Activated effector memory CD4-positive, alpha-beta T cell treated with anti-CD3 and anti-CD28 coated beads, Interleukin-2, amount 50 U/mL, for 16 hours (primary cell): ENCODE measurements at places on chromosomes 11 and 22.
A peak's percentile ranks its signal among the peaks of the same experiment; 100 is the strongest.

DNA sequence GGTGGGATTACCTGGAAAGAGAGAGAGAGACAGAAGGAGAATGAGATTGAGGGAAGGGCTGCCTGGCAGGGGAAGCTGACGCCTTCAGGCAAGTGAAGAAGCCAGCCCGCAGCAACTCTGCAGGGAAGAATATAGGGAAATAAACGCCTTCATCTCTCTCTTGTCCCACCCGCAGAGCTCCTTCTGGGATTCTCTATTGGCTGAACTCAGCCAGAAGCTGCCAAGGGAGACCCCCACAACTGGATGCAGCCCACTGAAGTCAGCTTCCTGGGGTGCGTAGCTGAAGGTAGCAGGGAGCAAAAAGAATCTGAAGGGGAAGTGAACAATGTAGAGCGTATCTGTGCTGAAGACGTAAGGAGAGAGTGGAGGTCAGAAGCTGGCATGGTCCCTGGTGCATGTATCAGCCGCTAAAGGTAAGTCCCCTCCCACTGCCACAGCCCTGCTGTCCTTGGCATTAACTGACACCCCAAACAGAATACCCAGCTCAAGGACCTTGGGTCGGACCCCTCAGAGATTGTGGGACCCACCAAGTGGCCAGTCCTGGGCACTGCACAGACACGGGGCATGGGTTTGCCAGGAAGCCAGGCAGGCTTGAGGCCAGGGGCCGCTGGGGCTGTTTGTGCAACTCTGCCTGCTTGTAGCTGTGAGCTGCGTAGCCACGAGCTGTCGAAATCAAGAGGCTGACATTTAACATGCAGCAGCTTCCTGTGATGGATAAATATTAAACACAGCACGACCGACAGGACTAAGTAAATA is 469.9 kb downstream of the MN1 start:
- no peak for DNase-seq

DNA sequence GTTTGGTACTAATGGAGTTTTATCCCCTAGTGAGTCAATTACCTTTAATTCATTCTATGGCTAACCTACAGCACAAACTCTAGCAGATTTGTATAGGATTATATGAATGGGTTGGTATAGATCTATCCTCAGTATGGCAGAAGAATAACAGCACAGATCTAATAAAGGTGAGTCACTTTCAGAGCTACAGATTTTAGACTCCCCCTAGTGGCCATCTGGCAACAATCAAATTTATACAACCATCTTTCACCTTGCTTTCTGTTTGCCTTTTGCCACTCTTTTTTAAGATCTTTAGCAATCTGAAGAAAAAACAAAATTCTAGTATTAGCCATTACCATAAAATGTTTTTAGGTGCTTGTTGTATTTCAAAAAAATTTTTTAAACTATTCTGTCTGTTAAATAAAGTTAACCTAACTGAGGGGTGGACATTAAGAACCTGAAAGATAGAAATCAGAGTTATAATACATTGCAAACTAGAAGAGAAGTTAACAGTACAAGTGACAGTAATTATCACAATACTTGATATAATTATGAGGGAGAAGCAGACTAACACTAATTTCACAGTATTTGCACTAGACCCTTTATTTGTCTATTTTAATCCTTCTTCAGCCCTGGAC is 25.8 kb downstream of the DDIAS start:
- no peak for DNase-seq

GRCh38 chr22:46125816-46126765 is 24.2 kb upstream of the PPARA start:
- no peak for DNase-seq

GRCh38 chr22:50190941-50191741 is 5.4 kb downstream of the TRABD start:
- DNase-seq, result peak; percentile 89

DNA sequence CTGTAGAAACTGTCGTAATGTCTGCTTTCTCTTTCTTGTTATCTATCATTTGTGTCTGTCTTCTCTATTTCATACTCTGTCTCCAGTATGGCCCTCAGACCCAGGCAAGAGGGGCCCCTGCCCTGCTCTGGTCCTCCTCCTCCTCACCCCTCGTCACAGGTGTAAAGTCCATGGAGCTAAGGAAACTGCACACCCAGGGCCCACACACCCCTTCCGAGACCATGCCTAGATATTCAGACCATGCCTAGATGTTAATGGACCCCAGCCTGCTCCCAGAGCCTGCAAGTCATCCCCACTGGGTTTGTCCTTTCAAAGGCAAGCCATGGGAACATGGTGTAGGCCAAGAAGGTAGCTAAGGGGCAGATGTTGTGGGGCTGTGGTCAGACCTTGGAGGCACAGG is 24.1 kb upstream of the ANO1 start:
- DNase-seq, result peak; percentile 12

DNA sequence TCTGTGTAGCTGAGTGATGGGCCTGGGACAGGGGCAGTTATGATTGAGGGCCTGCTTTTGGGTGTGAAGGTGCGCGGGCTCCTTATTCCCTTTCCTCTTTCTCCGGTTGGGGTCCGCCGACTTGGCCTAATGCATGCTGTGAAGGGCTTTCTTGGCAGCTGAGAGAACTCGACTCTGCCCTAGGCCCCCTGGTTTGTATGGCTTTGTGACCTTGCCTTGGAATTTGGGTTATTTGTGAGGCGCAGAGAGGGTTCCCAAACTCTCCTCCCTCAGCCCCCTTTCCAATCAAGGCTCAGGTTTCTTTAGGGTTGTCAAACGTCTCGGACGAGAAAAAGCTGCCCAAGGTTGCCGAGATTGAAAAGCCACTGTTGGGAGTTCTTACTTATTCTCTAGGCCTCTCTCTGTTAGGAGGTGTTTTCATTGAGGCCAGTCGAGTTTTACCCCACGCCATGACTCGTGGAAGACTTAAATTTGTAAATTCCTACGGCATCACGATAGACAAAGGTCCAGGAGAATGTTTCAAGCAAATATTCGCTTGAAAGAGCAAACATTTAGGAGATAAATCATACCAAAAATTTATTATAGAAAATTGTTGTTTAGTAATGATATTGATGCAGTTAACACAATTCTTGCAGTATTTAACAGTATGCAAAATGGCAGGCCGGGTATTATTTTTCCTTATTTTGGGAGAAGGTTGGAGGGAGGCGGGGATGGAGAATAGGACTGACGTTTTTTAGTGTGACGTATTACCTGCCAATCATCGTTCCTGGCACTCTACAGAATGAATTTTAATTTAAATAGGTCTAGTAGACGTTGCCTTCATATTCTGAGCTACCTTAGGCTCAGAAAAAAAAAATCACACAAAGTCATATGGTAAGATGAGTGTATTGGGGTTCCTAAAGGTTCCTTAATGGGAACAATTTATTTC is 689 bp downstream of the PDHX start:
- DNase-seq, result no peak

DNA sequence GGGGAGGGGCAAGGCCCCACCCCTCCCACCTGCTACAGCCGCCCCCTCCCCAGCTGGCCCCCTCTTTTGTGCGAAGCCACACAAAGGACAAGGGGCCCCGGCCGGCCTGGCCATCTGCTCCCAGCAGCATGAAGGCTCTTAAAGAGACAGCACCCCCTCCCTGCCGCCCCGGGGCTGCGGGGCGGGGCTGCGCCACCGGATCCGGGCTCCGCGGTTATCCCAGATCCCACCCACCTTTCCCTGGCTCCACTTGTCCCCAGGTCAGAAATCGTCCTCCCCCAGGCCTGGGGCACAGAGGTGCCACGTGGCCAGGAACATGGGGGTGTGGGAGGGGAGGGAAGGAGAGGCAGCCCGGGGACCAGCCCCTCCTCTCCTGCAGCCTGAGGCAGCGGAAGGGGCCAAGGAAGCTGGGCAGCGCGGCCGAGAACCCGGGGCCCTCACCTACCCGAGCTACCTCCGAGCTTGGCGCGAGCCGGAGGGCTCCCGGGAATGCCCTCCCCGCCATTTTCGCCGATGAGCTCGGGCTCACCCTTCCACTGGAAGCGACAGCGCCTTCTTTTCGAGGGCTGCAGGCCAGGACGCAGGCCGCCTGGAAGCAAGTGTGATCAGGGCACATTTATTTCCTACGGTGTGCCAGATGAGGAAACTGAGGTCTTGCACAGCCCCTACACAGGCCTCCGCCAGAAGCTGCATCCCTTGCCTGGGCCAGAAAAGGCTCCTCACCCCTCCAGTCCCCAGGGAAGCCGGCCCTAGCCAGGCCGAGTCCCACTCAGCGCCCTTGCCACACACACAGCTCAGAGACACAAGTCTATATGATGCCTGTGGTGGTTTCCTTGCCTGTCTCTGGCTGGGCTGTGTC is 2.5 kb upstream of the RCOR2 start:
- no peak for DNase-seq

GRCh38 chr11:112828421-112828820 is 132.8 kb upstream of the NCAM1 start:
- no peak for DNase-seq

DNA sequence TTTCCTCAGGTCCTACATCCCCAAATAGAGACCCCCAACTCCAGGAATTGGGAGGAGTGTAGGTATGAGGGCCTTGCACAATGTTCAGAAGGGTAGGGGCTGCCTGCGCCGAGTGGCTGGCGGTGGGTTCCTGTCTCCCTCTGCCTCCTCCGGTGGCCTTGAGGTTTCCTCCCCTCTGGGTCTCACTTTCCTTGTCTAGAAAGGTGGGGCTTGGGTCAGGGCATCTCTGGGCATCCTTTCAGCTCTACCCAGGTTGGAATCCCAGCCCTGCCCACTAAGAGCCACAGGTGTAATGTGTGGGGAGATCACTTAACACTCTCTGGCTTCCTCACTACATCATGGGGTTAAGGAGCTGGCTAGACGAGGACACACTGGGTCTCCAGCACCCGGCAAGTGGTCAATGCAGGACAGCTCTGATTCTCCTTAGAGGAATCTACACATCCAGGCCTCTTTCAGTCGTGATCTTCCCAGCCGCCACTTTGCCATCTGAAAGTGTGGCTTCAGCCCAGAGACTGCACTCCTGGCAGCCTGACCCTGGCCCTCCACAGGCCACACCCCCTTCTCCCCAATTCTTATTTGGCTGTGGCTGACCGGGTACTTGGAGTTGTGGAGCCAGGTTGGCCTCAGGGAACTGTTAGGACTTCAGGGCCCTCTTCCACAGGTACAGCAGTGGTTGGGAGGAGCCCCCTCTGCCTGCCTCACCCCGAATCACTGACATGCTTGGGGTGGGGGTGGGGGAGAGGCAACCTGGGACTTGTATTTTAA is 22.1 kb downstream of the PRDM11 start:
- no peak for DNase-seq

- no peak for DNase-seq
These were observed 51.0 kb upstream of the CARS1 start for GRCh38 chr11:3108183-3108721.

DNA sequence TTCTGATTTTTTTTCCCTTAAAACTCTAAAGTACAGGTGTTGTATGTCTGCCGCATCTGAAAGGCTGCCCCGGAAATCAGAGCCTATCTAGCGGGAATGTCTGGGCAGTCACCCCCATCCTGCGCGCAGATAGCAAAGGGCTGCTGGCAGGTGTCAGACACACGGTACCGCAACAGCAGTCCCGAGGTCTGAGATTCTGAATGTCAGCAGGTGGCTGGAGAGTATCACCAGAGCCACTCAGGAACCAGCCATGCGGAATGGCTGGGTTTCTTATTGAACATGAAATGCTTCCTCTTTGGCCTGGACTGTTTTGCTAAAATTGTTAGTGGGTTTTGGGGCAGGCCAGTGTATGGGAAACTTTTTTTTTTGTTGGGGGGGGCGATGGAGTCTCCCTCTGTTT is 53.3 kb downstream of the CERK start:
- DNase-seq, result no peak

- DNase-seq, result no peak
These were observed 2.3 kb upstream of the ANKRD13D start for GRCh38 chr11:67286621-67287333.

- no peak for DNase-seq
These were observed 18.4 kb downstream of the FAM118B start for GRCh38 chr11:126229858-126230540.

GRCh38 chr11:72238492-72239312 is 5.3 kb downstream of the PHOX2A start:
- peak; percentile 22 for DNase-seq

DNA sequence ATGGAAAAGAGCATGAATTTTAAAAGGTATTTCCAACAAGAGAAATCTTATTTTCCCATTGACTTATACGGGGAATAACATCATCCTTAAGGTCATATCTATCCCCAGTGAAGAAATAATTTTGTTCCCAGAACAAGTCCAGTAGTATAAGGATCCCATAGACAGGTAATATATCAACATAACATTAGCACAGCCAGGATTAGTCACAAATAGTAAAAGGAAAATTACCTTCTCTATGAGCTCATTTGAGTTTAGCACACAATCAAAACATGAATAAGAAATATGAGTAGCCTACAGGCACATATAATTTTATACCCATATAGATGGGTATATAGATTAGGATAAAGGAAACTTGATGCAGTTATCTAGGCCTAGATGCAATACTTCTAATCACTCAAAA is 2.8 kb upstream of the OR52K1 start:
- DNase-seq, result no peak

GRCh38 chr11:36588099-36588498 is 6.2 kb upstream of the IFTAP start:
- DNase-seq, result no peak

DNA sequence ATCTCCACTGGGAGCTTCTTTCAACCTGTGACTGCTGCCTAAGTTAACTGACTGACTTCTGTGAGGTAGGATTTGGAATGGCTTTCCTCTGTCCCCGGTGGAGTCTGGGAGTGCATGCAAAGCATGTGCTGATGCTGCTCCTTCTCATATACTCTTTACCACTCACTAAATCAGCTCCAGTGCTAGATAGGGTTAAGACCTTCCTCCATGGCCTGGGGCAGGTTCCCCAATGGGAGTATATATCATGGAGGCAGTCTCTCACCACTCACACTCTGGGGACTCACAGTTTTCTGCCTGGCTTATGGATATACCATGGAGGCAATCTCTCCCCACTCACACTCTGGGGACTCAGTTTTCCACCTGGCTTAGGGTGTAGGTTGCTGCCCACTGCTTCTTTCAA is 10.1 kb upstream of the FANCF start:
- DNase-seq, result no peak

- DNase-seq, result no peak
These were observed 81.6 kb downstream of the MICAL3 start for GRCh38 chr22:17942721-17943120.

GRCh38 chr11:130162733-130163132 is 3.2 kb downstream of the ST14 start:
- DNase-seq, result no peak

DNA sequence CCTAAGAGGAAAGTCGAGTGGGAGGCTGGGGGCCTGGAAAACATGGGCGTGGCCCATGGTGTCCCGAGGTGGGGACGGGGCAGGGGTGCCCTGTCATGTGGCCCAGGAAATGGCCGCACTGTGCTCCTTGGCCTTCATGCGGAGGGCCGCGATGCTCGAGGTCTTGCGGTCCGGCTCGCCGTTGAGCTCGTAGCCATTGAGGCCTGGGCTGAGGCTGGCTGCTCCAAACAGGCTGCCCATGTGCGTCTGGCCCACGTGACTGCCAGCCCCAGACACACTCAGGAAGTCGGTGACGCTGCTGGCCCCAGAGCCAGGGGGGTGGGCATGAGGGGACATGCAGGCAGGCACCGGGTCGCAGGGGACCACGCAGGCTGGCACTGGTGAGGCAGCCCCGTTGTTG is 45.2 kb downstream of the ALX4 start:
- peak; percentile 53 for DNase-seq
